ENCODE measurements at places on chromosomes 16 and 17. TPM values are rescaled to one million over a fixed set of nuclear protein-coding genes. Genes with fewer than 3 reads are reported as not detected.

DNA sequence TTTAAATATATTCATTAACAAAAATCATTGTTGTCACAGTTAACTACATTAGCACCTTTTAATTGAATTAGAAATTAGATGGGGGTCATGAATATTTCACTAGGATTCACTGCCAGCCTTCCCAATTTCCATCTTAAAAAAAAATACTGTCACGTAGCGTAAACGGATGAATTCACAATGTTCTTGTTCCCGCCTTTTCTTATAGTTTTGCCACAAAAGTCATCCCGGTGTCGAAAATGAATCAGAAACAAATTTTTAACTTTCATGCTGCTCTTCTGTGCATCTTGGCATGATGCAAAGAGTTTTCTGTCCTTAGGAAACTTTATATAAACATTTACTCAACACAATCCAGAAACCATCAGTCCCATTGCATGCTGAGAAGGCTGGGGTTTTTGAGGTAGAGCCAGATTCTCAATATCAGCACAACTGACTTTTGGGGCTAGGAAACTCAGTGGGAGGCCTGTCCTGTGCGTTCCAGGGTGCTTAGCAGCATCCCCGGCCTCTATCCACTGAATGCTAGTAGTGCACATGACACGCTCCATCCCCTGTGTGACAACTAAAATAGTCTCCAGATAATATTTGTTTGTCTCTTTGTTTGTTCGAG is 252.9 kb upstream of the XYLT1 start:
- no peaks in the 10 kb centered on the region for H3K27me3 ChIP-seq
- DNase-seq: no peak
- H3K4me1 ChIP-seq: no peaks in the 10 kb centered on the region
- H3K36me3 ChIP-seq: no peaks in the 10 kb centered on the region
- H3K27ac ChIP-seq: no peak overlapping the region

DNA sequence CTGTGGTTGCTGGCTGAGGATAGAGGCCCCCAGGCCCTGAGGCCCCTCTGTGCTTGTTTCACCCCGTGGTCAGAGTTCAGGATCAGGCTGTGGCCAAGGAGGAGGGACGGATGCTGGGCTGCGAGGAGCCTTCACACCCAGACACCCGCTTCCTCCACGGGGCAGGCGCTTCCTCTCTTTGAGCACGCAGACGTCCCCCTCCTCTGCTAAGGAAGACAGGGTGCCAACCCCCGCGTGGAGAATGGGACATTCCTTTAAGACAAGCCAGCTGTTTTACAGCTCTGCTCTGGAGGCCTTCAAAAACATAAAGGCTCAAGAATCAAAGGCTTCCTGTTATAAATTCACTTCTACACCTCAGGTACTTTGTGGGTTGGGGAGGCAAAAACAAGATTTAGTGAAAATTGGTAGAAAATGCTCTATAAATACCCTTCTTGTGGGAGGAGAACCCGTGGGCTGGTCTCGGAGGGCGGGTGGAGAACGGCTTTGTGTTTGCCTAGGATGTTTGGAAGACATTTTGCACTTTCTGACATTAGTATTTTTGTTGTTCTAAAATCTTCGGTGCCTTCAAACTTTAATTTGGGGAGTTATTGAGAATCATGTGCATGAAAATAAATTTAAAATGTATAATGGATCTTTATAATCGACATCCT is 60.8 kb upstream of the FOXF1 start:
- H3K4me1 ChIP-seq: no peaks in the 10 kb centered on the region
- no peak overlapping the region for H3K27ac ChIP-seq
- DNase-seq: peak; percentile 63
- no peaks in the 10 kb centered on the region for H3K27me3 ChIP-seq
- no peaks in the 10 kb centered on the region for H3K36me3 ChIP-seq

The KRTAP9-8 gene
- total RNA-seq: not detected

The TBC1D26 gene
- total RNA-seq: not detected

- DNase-seq: peak; percentile 69
- no peaks in the 10 kb centered on the region for H3K36me3 ChIP-seq
- no peak overlapping the region for H3K4me3 ChIP-seq
- peaks cover 5% of the 10 kb centered on the region for H3K4me1 ChIP-seq
Observed at GRCh38 chr17:61366715-61367413, 32.8 kb upstream of the TBX2 start.

DNA sequence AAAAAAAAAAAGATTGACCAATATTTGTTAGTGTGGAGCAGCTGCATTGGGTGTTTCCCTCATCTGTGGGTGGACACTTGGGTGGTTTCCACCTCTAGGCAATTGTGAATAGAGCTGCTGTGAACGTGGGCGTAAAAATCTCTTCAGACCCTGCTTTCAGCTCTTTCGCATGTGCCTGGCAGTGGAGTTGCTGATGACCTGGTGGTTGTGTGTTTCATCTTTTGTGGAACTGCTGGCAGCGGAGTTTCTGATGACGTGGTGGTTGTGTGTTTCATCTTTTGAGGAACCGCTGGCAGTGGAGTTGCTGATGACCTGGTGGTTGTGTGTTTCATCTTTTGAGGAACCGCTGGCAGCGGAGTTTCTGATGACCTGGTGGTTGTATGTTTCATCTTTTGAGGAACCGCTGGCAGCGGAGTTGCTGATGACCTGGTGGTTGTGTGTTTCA is 21.4 kb downstream of the ZC3H18 start:
- H3K4me1 ChIP-seq: no peaks in the 10 kb centered on the region
- DNase-seq: no peak
- no peak overlapping the region for H3K27ac ChIP-seq
- no peaks in the 10 kb centered on the region for H3K27me3 ChIP-seq

GRCh38 chr17:1374431-1375177 is 25.4 kb downstream of the YWHAE start:
- no peak overlapping the region for H3K4me3 ChIP-seq
- no peaks in the 10 kb centered on the region for H3K36me3 ChIP-seq
- H3K27ac ChIP-seq: peak overlapping the region; percentile 1
- peaks cover 76% of the 10 kb centered on the region for H3K4me1 ChIP-seq

GRCh38 chr16:80463751-80464495 is 76.9 kb upstream of the DYNLRB2 start:
- no peaks in the 10 kb centered on the region for H3K27me3 ChIP-seq
- H3K4me3 ChIP-seq: no peak overlapping the region
- H3K27ac ChIP-seq: no peak overlapping the region

- no peak for DNase-seq
- H3K27me3 ChIP-seq: no peaks in the 10 kb centered on the region
- H3K4me3 ChIP-seq: no peak overlapping the region
- H3K36me3 ChIP-seq: no peaks in the 10 kb centered on the region
Observed at GRCh38 chr17:17774009-17774881, 62.5 kb downstream of the SREBF1 start.

- peaks cover 47% of the 10 kb centered on the region for H3K4me1 ChIP-seq
- no peak for DNase-seq
- H3K27me3 ChIP-seq: no peaks in the 10 kb centered on the region
- no peaks in the 10 kb centered on the region for H3K36me3 ChIP-seq
- H3K4me3 ChIP-seq: no peak overlapping the region
Observed at GRCh38 chr16:75262104-75262799, 10.8 kb upstream of the BCAR1 start.

DNA sequence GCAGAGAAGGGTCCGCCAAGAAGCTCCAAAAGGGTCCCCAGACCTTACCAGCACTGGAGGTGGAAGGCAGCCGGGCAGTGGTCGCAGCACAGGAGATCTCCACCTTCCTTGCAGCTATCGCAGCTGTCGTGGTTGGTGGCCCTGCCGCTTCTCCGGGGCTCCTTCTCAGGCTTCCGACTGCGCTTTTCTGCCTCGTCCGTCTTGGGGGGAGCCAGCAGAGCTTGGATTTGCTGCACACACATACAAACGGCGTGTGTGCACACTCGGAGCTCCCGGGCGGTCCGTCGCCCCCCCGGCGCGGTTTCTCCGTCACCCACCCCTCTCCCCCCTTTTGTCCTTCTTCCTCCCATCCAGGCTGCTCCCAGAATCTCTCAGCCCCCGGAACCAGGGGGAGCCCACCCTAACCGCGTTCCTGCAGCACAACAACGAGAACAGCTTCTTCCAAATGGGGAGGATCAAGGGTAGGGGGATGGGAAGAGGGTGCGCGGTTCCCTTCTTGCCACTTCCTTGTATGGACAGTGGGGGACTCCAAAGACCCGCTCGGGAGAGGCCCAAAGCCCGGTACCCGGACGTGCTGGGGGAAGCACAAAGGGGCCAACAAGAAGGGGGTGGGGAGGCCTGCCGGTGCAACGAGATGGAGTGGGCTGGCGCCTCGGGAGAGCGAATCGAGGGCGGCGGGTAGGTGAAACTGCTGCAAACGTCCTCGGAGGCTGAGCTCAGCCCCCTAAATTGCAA is 1.1 kb downstream of the PHF12 start:
- H3K36me3 ChIP-seq: peaks cover 2% of the 10 kb centered on the region
- DNase-seq: peak; percentile 85
- H3K27me3 ChIP-seq: no peaks in the 10 kb centered on the region
- peak overlapping the region; percentile 88 for H3K27ac ChIP-seq
- peak overlapping the region; percentile 76 for H3K4me3 ChIP-seq

- H3K4me1 ChIP-seq: no peaks in the 10 kb centered on the region
- H3K4me3 ChIP-seq: no peak overlapping the region
- no peaks in the 10 kb centered on the region for H3K27me3 ChIP-seq
- H3K36me3 ChIP-seq: no peaks in the 10 kb centered on the region
Observed at GRCh38 chr17:72510351-72511016, 389.7 kb downstream of the SOX9 start.

The ABCC12 gene
- not detected for total RNA-seq

The NRN1L gene
- 1.1 TPM for total RNA-seq

- no peaks in the 10 kb centered on the region for H3K4me1 ChIP-seq
- H3K4me3 ChIP-seq: no peak overlapping the region
- no peaks in the 10 kb centered on the region for H3K27me3 ChIP-seq
Observed at GRCh38 chr16:31025339-31025738, 8.0 kb upstream of the STX4 start.

DNA sequence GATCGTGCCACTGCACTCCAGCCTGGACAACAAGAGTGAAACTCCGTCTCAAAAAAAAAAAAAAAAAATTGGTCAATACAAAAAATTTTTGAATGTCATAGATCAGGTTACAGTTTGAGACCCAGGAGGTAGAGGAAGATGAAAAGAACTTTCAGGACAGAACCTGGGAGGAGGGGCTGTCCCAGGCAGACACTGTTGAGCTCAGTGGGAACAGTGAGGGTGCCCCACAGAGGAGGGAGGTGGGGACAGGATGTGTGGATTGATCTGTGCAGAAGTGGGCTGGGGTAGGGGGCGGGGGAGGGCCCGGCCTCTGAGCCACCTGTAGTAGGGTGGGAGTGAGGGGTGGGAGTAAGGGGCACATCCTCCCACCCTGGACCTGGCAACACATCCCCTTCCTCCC is 58.3 kb downstream of the PRMT7 start:
- DNase-seq: no peak
- no peak overlapping the region for H3K4me3 ChIP-seq
- H3K27ac ChIP-seq: no peak overlapping the region
- H3K36me3 ChIP-seq: no peaks in the 10 kb centered on the region

The TEKT5 gene
- 0.57 TPM for total RNA-seq

The KRTAP3-1 gene
- total RNA-seq: not detected

- H3K4me3 ChIP-seq: no peak overlapping the region
- no peaks in the 10 kb centered on the region for H3K36me3 ChIP-seq
- DNase-seq: no peak
- no peaks in the 10 kb centered on the region for H3K4me1 ChIP-seq
- no peak overlapping the region for H3K27ac ChIP-seq
Observed at GRCh38 chr17:45230410-45230786, 8.7 kb downstream of the FMNL1 start.

DNA sequence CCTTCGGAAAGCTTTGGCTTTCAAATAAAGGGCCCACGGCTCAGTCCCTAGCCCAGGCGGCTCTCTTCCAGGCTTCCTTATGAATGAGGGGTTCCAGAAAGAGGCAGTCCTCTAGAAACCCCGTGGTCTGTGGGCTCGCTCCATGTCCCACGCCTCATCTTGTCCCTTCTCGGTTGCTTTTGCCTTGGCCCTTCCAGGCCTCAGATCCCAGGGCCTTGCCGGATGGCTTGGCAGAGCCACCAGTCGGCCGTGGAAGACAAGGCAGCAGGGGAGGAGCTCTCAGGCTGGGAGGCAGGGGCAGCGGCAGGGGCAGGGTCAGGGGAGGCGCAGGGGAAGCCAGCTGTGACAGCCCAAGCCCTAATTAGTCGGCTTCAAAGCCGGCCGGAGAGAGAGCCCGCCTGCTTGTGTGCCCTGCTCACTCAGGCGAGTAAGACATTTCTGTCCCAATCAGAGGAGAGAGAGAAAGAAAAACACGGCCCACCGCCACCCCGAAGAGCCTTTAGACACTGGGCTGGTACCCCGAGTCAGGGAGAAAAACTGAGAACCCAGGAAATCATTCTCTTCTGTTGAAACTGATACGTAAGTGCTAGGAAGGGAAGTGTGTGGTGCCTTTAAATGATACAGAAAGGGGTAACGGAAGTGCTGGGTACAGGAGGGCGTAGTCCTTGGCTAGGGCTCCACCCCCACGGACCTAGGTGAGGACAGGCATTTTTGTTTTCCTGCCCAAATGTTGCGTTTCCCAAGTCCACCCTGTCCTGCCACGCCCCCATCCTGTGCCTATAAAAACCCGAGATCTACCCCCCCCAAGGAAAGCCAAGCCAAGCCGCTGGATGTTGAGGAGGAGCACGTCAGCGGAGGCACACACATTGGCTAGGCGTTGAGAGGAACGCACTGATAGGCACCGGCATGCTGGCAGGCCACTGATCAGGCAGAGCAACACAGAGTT is 27.8 kb upstream of the MEIOC start:
- H3K27me3 ChIP-seq: no peaks in the 10 kb centered on the region
- DNase-seq: peak; percentile 97
- peak overlapping the region; percentile 54 for H3K4me3 ChIP-seq
- H3K27ac ChIP-seq: no peak overlapping the region
- no peaks in the 10 kb centered on the region for H3K36me3 ChIP-seq

DNA sequence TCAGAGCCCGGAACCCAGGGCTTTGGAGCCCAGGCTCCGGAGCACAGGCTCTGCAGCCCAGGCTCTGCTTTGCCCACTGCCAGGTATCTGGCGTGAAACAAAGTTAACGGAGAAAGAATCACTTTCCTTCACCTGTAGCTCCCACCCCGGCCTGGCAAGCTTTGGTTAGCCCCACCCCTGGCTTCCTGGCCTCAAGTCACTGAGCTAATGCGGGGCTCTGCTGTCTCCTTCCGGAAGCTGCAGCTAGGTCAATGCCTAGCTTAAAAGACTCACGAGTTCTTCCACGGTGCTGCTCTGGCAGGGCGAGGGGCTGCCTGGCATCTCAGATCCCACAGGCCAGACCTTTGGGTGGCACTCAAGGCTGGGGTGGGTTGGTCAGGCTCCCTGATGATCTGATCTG is 21.1 kb upstream of the SPPL2C start:
- DNase-seq: no peak
- H3K27me3 ChIP-seq: no peaks in the 10 kb centered on the region
- no peak overlapping the region for H3K4me3 ChIP-seq
- H3K27ac ChIP-seq: no peak overlapping the region

DNA sequence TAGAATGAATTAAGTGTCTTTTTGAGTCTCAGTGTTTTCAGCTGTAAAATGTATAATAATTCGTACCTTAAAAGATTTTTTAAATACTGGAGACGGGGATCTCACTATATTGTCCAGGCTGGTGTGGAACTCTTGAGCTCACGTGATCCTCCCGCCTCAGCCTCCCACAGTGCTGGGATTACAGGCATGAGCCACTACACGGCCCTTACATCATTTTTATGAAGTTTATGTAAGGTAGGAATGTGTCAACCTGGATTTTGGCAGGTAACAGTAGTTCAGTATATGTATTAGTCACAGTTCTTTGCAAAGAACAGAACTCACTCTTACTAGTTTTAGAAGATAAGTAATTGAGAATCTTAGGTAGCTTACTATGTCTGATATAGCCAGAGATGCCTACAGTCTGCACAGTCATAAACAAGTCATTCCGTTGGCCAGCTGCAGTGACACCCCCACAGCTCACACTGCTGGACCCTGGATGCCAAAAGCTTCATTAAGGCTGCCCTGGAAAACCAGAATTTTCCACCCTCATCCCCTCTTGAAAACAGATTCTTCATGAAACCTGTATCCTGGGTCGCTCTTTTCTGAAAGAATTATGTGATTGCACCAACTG is 583 bp upstream of the COX6A2 start:
- H3K4me3 ChIP-seq: no peak overlapping the region
- H3K4me1 ChIP-seq: no peaks in the 10 kb centered on the region
- no peaks in the 10 kb centered on the region for H3K36me3 ChIP-seq
- no peaks in the 10 kb centered on the region for H3K27me3 ChIP-seq
